Activated CD4-positive, alpha-beta T cell treated with anti-CD3 and anti-CD28 coated beads, Interleukin-2, amount 50 U/mL, for 4 hours (primary cell): ENCODE measurements at places on chromosomes 1 and 21.
A peak's percentile ranks its signal among the peaks of the same experiment; 100 is the strongest.

- DNase-seq = peak; percentile 72
Measured at GRCh38 chr1:46446646-46447498, 42.8 kb upstream of the DMBX1 start.

DNA sequence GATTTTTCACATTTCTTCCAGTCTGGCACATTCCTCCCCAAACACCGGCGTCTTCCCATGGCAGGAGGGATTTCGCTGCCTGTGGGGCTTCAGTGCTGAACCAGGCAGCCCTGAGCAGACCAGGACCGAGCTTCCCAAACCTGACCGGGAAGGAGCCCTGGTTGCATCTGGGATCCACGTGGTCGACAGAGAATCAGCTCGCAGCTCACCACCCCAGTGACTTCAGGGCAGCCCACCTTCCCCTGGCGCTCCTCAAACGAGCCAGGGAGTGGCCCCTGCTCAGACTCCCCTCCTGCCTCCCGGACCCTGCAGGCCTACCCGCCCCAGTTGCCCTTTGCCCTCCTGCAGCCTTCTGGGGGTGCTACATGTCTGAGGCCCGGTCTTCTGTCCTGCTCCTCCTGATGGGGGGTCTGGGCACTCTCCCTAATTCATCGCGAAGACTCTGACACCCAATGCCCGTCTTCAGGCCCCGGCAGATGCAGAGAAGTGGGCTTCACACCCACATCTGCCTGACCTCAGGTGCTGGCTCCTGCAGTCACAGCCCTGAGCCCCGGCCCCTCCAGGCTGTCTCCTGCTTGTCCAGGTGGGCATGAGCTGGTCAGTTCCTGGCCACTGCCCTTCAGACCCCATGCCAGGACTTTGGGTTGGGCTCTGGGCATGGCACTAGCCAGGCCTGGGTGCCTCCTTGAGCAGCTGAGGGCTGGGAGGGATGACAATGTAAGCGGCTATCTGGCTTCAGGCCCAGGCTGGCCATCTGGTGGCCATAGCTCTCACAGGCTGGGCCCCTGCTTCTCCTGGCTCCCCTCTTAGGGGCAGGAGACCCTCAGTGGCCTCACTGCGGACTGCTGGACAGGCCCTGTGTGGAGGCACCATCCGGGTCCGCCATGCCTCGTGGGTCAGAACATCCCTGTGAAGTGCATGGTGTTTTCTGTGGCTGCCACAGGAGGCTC lies 26.1 kb upstream of the PRSS38 start:
- DNase-seq = no peak

- DNase-seq = no peak
Measured at GRCh38 chr1:107430540-107431228, 289.8 kb downstream of the NTNG1 start.

DNA sequence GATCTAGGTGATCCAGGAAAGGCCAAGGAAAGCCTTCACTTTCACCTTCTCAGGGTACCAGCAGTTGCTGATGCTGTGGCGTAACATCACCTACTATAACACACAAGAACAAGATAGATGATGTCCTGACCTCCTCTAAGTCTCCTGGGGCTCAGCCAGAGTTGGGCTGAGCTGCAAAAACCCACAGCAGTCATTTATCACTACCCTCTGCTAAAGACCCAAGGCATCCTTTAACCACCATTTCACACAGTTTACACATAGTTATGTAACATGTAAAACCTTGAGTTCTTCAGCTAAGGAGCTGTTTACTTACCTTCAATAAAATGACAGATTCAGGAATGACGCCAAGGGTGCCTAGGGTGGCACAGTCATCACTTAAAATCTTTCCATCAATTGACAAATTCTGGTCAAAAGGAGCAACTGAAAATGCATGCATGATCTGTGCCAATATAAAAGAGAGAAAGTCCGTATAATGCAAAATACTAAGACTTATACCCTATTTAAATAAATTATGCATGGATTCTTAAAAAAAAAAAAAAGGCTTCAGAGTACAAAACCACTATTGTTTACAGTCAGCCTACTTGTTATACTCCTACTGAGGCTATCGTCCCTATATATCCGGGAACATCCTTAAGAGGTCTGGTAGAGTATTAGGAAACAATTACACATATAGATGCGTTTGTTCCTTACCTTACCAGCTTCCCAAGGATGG lies 20.7 kb upstream of the RAP1GAP start:
- no peak for DNase-seq
